ENCODE measurements at places on chromosomes 1 and 21. TPM values are rescaled to one million over a fixed set of nuclear protein-coding genes. Genes with fewer than 3 reads are reported as not detected.

DNA sequence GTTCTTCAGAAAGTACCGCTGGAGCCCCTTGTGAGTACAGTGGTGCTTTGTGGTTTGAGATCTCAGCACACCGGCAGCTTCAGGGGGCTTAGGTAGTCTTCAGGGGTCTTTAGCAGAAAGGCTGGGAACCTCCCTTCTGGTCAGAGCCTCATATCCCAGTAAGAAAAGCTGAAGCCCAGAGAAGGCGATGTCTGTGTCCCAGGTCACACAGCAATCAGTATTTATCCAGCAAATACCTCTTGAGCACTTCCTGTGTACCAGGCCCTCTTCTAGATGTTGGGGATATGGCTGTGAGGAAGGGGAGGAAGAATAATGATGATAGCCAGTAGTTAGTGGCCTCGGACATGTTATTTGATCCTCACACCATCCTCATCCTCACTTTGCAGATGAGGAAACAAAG, 14.3 kb downstream of the SERINC2 start:
- DNase-seq, result no peak

GRCh38 chr1:225670356-225670755, 17.4 kb upstream of the ENAH start:
- DNase-seq, result no peak

DNA sequence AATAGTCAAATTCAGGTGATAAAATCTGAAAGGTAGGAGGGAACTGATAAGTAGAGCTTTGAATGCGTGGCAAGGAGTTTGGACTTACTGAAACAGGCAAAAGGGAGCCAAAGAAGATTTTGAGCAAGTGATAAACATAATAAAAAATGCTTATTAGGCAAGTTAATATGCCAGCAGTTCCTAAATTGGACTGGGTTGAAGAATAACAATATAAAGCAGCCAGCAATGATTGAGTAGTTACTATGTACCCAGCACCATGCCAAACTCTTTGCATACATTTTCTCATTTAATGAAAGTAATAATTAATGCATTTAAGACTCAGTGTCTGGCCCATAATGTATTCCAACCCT, 23.8 kb upstream of the AHCYL1 start:
- DNase-seq, result no peak

TMEM51 gene
- not detected for total RNA-seq

- no peak for DNase-seq
Measured at GRCh38 chr1:55639526-55639925, 424.4 kb upstream of the USP24 start.

- DNase-seq, result no peak
Measured at GRCh38 chr1:30334767-30335166, 388.6 kb downstream of the MATN1 start.

GRCh38 chr1:26405281-26405915, 5.2 kb upstream of the LIN28A start:
- DNase-seq, result no peak

DNA sequence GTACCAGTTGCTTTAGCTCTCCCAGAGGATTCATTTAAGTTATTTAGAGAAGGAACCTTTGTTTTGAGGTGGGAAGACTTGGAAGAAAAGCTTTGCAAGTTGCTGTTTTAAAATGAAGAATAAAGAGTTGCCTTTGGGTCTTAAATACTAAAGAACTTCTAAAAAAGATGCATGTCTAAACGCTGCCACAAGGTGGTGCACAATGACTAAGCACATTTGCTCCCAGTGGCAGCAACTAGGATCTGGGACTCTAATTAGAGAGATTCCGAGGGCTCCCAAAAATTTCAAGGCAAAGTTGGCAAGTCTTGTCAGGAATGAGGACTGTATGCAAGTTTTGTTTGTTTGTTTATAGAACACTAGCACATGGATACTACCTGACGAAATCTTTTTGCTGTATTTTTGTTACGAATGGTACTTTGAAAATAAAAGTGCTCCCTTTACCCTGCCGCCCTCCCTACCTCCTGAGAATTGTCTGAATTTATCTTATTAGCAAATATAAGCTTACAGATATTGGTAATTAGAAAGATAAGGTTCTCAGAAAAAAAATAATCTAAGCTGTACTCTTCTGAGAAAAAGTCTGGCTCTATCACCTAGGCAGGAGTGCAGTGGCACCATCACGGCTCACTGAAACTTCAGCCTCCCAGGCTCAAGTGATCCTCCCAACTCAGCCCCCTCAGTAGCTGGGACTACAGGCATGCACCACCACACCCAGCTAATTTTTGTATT, 121.8 kb downstream of the HFM1 start:
- peak; percentile 64 for DNase-seq

DNA sequence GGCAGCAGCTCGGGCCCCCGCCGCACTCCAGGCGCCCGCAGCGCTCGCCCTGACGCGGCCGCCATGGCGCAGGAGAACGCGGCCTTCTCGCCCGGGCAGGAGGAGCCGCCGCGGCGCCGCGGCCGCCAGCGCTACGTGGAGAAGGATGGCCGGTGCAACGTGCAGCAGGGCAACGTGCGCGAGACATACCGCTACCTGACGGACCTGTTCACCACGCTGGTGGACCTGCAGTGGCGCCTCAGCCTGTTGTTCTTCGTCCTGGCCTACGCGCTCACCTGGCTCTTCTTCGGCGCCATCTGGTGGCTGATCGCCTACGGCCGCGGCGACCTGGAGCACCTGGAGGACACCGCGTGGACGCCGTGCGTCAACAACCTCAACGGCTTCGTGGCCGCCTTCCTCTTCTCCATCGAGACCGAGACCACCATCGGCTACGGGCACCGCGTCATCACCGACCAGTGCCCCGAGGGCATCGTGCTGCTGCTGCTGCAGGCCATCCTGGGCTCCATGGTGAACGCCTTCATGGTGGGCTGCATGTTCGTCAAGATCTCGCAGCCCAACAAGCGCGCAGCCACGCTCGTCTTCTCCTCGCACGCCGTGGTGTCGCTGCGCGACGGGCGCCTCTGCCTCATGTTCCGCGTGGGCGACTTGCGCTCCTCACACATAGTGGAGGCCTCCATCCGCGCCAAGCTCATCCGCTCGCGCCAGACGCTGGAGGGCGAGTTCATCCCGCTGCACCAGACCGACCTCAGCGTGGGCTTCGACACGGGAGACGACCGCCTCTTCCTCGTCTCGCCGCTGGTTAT, 2.8 kb downstream of the KCNJ9 start:
- DNase-seq, result no peak

DNA sequence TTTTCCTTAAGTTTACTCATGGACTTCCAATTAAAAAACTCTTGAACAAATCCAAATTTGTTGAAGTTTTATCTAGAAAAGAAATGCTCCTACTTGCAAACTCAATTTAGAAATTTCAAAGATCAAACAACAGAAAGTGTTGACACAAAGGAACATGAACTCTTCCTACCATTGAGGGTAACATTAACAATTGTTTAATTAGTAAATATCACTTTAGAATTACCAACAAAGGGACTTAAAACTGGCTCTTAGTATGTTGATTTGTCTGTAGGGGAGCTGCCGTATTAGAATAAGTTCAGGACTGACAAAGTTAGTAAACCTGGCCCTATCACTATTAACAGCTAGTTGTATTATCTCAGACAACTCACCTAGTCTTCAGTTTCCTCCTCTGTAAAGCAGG, 57.9 kb downstream of the CCDC18 start:
- no peak for DNase-seq

DNA sequence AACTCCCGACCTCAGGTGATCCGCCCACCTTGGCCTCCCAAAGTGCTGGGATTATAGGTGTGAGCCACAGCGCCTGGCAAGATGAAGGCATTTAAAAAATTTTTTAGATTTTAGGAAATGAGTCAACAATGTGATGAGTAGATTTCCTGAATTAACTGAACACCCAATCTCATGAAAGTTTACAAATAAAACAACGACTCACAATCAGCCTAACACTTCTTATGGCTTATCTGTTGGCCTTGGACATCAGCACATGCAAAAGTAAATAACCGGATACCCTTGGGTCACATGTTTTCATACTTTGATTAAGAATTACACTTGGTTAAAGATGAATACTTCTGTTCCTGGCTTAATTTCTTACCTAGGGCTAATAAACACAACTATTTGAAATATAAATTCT, 3.0 kb downstream of the GNG12 start:
- DNase-seq, result no peak

GBP7 gene
- not detected for total RNA-seq

PDC gene
- total RNA-seq, result not detected

SLAMF9 gene
- total RNA-seq, result not detected

KRTAP20-3 gene
- total RNA-seq, result not detected

APOBEC4 gene
- total RNA-seq, result not detected

DNA sequence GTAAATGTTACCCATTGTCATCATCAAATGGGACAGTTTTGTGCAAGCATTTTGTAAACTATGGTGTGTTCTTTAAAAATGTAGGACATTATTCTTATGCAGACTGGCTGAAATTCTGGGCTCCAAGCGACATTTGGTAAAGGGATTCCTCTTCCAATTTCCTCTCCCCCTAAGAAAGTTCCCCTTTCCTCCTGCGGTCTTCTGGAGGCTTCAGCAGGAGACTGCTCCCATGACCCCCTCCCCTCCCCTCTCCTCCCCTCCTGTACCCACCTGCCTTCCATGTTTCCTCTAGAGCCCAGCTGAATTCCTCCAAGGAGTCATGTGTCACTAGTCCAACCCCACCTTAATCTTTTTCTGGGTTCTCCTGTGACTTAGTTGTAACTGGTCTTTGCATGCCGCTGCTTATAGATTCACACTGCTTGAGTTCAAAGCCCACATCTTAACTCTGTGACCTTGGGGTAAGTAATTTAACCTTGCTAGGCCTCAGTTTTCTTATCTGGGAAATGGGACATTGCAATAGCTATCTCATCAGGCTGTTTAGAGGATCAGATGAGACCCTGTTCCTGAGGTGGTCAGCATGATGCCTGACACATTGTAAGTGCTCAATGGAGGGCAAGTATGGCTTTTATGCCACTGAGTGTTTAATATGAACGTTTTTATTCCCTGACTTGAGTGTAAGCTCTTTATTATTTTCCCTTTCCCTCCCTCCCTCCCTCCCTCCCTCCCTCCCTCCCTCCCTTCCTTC, 69.9 kb upstream of the WDR26 start:
- no peak for DNase-seq

- DNase-seq, result no peak
Measured at GRCh38 chr1:201648066-201648906, 109.4 kb downstream of the NAV1 start.

DNA sequence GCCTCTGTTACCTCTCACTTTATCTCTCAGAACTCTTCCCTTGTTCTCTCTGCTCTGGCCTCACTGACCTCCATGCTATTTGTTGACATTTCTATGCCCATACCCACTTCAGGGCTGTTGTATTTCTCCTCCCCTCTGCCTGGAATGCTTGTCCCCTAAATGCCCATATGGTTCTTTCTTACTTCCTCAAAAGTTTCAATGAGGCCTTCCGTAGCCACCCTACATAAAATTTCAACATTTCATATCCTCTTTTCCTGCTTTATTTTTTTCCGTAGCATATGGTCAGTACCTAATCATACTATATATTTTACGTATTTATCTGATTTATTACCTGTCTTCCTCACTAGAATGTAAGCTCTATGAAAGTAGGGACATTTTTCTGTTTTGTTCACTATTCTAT, 47.1 kb upstream of the ZYG11A start:
- no peak for DNase-seq

PADI3 gene
- total RNA-seq, result not detected

FMO2 gene
- total RNA-seq, result not detected

LCE1F gene
- not detected for total RNA-seq

DNA sequence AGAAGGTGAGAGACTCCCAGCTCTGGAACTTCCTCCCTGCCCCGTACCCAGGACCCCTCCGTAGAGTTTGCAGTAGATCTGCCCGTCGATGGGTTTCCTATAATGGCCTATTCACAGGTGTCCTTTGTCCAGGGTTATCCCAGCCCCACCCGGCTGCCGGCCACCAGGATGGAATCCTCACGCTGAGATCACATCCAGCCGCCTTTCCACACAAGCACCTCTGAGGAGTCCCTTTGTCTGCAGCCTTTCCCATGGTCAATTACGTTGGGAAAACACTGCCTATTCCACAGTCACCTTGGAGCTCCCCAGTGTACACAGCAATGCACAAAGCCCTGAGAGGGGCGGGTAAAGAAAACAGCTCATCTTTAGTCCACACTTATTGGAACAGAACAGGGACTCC, 190.0 kb upstream of the EDN2 start:
- DNase-seq, result no peak

GRCh38 chr1:198056255-198056654, 100.5 kb upstream of the NEK7 start:
- DNase-seq, result peak; percentile 14

DNA sequence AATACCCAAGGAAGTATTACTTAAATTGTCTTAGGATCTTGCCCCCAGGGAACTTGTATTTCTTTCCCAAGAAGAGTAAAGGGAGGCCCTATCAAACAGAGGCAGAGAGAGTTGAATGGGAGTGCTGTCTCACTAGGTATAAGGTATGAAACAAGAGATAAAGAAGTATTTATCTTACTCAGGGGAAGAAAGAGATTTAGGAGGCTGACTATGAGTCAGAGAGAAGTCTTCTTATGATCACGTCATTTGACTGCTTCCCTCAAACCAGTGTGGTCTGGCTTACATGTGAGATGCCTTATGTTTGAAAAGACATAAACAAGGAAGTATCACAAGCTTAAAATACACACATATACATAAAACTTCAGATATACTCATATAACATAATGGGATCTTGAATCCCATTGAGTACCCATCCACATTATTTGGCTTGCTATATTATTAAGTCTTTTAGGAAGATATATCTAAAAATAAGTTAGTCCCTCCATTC, 29.6 kb downstream of the DUSP10 start:
- no peak for DNase-seq

CELA3A gene
- total RNA-seq, result not detected

DNA sequence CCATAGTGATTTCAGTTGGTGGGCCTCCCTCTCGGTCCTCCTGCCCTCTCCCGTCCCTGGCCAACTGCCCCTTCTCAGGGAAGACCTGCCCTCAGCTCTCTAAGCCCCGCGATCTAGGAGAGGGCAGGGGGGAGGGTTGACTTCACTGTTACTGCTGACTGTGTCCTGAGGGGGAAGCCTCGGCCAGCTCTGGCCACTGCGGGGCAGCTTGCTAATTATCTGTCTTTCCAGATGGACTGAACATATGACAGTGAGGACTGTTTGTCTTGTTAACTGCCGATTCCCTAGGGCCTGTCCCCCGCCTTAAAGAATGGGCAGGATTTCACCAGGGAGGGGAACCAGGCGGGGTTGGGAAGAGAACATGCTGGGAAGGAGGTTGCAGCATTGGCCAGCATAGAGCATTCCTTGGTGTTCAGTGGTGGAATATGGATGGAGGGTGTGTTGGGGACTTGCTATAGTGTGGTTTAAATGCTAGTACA, 22.9 kb downstream of the NIPAL3 start:
- DNase-seq, result no peak

- no peak for DNase-seq
Measured at GRCh38 chr1:36570478-36571060, 87.9 kb upstream of the CSF3R start.

GRCh38 chr1:230173187-230173975, 106.3 kb downstream of the GALNT2 start:
- no peak for DNase-seq

- no peak for DNase-seq
Measured at GRCh38 chr1:7186382-7187111, 401.3 kb downstream of the CAMTA1 start.

C4BPA gene
- total RNA-seq, result not detected
